Sigmoid colon (tissue), 7 donors: ENCODE measurements at places on chromosomes 7 and 10. TPM values are rescaled to one million over a fixed set of nuclear protein-coding genes. Genes with fewer than 3 reads are reported as not detected.

- peak; percentile 42 for DNase-seq
These were observed 5.2 kb downstream of the PAX2 start for GRCh38 chr10:100750291-100751210.

DNA sequence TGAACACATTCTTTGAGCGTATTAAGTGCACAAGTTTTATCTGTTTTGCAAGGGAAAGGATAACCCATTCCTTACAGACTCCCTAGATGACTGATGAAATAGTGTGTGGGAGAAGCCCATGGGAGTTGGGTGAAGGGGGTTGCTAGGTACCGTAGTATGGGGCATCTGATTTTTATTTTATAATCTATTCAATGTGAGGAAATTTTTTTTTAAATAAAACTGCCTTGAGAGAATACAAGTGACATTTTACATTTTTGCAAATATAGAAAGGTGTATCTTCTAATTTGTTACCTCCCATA is 1.4 kb downstream of the BTAF1 start:
- DNase-seq = no peak

- no peak for DNase-seq
These were observed 280.9 kb downstream of the MALRD1 start for GRCh38 chr10:19329475-19329874.

DNA sequence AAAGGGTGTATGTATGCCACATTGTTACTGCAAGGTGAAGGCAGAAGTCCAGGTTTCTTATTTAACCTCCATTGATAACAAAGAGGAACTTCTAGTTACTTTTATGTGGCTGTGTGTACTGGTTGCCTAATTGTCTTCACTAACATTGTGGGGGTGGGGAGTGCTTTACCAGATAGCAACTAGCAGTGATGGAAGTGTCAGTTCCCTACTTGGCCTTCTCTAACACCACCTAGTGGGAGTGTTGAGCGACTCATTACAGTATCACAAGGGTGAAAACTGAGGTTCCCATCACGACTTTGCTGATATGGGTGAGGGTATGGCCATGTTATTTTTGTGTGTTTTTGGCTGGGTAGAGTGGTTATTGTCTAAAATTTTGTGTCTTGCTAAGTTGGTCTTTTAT is 274.4 kb downstream of the THSD7A start:
- DNase-seq = no peak

GRCh38 chr10:69901022-69901421 is 99.3 kb downstream of the COL13A1 start:
- no peak for DNase-seq

DNA sequence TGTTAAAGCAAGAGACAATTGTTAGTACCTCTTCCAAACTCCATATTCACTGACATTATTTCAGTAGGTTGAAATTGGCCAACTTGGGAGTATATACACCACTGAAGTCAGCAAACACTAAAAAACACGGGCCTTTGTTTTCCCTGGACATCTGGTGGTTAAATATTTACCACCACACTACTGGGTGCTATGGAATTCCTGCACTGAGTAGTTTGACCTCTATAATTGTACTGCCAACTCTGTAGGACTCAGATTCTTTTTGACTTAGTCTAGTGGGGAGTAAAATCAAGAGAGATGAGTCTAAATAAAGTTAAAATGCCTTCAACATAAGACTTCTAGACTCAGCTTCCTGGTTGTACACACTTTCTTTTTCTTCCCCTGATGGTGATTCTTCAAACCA is 41.3 kb upstream of the TES start:
- DNase-seq = no peak

- peak; percentile 58 for DNase-seq
These were observed 4.2 kb downstream of the FZD9 start for GRCh38 chr7:73437621-73438416.

DNA sequence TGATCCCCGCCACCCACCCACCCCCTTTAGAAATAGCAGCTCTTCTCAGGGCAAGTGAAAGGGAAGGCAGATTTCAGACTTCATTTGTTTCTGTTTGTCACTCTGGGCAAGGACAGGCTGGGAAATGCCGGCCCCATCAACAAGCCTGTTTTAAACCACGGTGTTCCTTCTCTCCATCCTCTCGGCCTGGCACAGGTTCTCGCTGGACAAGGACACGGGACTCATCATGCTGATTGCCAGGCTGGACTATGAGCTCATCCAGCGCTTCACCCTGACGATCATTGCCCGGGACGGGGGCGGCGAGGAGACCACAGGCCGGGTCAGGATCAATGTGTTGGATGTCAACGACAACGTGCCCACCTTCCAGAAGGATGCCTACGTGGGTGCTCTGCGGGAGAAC is 42.3 kb downstream of the C10orf105 start:
- no peak for DNase-seq

DNA sequence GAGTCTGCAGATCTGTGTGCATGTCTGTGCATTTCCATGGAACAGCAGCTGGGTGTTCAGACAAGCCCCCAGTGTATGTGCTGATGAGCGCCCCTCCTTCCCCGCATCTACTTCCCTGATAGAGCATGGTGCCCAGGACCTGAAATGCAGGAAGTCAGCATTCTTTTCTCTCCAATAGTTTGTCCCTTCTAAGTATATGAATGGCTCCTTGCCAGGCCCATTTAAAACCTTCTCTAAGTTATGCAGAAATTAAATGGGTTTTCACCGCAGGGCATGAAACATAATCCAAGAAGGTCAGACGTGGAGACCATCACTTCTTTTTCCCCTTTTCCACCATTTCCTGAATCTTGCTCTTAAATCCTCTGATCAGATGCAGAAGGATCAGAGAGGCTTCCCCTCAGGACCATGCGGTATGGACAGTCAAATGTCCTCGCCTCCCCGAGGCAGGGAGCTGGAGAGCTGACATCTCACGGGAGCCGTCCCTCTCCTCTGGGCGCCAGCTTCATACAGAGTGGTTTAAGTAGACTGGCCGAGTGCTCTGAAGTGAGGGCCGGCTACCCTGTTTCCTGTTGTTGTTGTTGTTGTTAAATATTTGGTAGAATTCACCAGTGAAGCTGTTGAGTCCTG is 155.3 kb downstream of the C10orf105 start:
- no peak for DNase-seq

DNA sequence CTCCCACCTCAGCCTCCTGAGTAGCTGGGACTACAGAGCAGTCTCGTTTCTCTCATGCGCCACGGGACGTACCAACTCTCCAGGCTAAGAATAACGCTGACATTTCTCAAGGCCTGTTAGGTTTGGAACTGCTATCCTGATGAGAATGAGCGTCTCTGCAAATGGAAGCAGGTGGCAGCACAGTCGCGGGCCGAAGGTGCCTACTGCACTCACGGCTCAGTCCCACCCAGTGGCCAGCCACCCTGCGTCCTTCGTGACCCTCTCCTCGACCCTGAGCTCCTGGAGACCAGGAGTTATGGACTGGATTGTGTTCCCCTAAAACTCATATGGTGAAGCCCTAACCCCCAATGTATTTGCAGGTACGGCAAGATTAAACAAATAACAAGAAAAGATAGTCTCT is 274.1 kb downstream of the PRPF18 start:
- DNase-seq = no peak

- no peak for DNase-seq
These were observed 223.4 kb downstream of the SEC23IP start for GRCh38 chr10:120115959-120116358.

DNA sequence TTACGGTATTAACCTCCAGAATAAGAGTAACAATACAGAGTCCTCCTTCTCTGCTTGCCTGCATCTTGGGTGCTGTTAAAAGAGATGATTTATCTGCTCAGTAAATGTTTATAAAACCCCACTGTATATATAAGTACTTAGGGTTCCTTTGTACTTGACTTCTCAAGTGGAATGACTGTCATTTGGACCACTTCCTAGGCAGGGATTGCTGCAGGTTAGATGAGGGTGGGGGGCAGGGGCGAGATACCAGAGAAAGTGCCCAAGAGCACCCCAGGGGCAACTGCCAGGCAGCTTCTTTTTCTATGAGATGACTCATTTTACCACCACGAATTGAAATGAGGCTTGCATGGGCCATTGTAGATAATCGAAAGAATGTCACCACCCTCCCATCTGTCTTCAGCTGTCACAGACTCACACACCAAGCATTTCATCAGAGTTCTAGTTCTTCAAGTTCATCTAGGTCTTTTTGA is 421.9 kb upstream of the GALNT17 start:
- DNase-seq = no peak

GRCh38 chr7:137890449-137890921 is 43.7 kb upstream of the DGKI start:
- DNase-seq = no peak

- DNase-seq = no peak
These were observed 1040.0 kb downstream of the SORCS3 start for GRCh38 chr10:105681051-105681450.

DNA sequence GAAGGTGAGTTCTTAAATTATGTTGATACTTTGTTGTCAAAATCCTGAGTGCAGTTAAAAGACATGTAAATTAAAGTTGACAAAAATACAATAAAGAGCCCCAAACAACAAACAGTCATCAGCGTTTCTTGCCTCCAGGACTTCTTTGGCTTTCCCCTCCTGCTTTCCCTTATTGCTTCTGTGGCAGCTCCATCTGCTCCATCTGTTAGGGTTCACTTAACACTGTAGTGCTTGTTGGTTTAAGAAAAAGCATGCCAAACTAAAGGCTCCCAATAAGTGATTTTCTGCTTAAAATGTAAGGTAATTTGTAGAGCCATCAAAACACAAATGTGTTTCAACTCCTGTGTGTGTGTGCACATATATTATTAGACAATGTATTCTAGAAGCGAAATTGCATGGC is 254.3 kb upstream of the GNAI1 start:
- no peak for DNase-seq

GRCh38 chr10:23065181-23065948 is 30.0 kb upstream of the MSRB2 start:
- peak; percentile 90 for DNase-seq

GRCh38 chr10:71979692-71980062 is 15.5 kb downstream of the CHST3 start:
- DNase-seq = no peak

DNA sequence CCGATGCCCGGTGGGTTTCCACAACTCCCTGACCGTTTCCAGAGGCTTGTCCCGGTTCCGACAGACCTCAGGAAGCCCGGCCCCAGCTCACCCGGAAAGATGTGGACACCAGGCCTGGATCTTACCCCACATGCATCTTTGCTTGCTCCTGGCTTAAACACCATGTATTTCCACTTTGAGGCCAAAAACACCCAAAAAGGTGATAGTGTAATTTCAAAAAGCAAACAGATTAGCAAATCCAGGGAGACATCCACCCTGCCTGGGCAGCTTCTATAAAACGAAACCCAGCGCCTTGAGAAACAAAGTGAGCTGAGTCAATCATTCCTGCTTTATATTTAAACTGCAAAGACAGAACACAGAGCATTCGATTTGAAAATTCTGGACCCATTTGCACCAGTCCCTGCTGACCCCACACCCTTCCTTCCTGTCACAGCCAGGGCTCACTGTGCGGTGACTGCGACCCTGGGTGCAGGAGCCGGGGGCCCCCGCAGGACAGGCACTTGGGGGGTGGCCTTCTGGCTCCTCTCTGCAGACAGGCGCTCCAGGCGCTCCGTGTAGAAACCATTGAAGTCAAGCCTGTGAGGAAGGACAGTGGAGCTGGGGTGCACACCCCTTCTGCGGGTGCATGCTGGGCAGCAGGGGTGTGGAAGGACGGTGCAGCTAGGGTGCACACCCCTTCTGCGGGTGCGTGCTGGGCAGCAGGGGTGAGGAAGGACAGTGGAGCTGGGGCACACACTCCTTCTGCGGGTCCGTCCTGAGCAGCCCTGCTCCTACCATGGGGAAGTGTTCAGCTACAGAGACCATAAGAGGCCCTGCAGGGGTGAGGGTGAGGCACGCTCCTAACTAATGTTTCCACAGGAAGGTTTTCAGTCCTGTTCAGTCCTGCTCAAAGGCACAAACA is 2.9 kb upstream of the ADAM8 start:
- DNase-seq = no peak

Gene ZNF488
- not detected for total RNA-seq

Gene CYP2C9
- total RNA-seq = not detected

Gene GJD4
- not detected for total RNA-seq

Gene IGFBP1
- total RNA-seq = not detected

Gene OR6B1
- total RNA-seq = not detected

Gene CPVL
- total RNA-seq = 6.6 TPM

Gene BTBD16
- total RNA-seq = 0.55 TPM

Gene NPSR1
- not detected for total RNA-seq

Gene SLC18A2
- total RNA-seq = 0.55 TPM

Gene SPDYE8
- total RNA-seq = not detected

Gene SLC26A5
- 0.36 TPM for total RNA-seq

Gene PILRA
- 5.8 TPM for total RNA-seq

Gene CISD1
- total RNA-seq = 28.5 TPM

Gene IFIT1
- total RNA-seq = 11.8 TPM

Gene SPDYE5
- total RNA-seq = not detected

Gene RPS24
- total RNA-seq = 2,554 TPM
